Activated T-cell treated with anti-CD3 and anti-CD28 coated beads for 48 hours (primary cell): ENCODE measurements at places on chromosomes 3 and 15.
A peak's percentile ranks its signal among the peaks of the same experiment; 100 is the strongest.

DNA sequence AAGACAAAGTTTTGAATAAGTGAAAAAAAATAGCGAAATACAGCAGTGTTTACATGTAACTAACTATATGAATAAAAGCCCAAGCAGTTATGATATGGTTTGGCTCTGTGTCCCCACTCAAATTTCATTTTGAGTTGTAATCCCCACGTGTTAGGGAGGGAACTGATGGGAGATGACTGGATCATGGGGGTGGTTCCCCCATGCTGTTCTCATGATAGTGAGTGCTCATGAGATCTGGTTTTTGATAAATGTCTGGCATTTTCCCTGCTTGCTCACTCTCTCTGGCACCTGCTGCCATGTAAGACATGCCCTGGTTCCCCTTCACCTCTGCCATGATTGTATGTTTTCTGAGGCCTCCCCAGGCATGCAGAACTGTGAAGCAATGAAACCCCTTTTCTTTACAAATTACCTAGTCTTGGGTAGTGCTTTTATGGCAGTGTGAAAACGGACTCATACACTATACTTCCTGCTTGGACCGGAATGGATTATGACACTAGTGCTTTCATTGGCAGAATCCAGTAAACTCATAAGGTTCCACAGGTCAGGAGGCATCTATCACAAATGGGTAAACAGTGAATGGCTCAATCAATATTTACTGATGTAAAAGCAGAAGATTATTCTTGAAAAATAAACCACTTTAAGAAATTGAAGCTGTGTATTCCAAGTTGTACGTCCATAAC lies 192.1 kb downstream of the CBLB start:
- peak; percentile 44 for DNase-seq

GRCh38 chr3:4536260-4536659 lies 43.1 kb downstream of the ITPR1 start:
- no peak for DNase-seq

- DNase-seq: no peak
Observed at GRCh38 chr3:143653935-143654334, 194.3 kb downstream of the SLC9A9 start.

DNA sequence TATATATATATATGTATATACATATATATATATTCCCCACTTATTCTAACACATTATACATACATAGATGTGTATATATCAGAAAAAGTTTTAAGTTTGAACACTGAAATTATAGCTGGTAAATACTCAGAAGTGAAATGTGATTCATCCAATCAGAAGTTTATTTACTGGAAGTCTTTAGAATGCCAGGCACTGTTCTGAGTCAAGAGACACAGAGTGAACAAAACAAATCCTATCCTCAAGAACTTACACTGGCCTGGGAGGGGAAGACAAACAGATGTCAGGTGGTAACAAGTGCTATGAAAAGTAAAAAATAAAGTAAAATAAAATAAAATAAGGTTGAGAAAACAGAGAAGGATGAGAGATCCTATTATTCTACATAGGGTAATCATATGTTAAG lies 13.4 kb downstream of the DHX36 start:
- DNase-seq: no peak

DNA sequence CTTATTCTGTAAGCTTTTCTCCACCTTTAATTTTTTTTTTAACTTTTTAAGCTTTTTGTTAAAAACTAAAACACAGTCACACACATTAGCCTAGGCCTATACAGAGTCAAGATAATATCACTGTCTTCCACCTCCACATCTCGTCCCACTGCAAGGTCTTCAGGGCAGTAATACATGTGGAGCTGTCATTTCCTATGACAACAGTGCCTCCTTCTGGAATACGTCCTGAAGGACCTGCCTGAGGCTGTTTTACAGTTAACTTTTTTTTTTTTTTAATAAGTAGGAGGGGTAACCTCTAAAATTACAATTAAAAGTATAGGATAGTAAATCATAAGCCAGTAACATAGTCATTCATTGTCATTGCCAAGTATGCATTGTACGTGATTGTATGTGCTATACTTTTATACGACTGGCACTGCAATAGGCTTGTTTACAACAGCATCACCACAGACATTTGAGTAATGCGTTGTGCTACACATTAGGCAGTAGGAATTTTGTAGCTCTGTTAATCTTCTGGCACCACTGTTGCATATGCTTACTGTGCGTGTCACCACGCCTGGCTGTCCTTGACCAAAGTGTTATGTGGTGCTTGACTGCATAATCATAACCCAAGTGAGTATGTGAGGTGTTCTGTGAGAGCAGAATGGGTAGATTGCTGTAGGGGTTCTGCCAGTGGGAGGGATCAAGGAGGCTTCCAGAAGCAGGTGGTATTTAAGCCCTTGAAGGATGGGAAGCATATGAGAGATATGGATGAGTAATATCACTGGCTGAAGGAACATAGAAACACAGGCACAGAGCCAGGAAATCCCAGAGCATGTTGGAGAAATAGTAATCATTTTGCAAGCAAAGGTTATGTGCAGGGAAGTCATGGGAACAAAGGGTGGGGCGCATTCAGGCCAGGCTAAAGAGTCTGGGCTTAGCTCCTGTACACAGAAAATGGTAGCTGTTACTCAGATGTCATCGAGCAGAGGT lies 18.3 kb downstream of the FBXO22 start:
- DNase-seq: no peak

DNA sequence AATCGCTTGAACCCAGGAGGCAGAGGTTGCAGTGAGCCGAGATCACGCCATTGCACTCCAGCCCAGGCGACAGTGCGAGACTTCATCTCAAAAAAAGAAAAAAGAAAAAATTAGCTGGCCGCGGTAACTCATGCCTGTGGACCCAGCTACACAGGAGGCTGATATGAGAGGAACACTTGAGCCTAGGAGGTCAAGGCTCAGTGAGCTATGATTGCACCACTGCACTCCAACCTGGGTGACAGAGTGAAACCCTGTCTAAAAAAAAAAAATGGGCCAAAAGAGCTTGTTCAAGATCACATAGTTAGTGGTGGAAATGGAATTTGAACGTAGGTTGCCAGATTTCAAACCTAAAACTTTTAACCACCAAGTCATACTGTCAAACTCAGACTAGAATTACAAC lies 46.2 kb upstream of the PPP4R2 start:
- DNase-seq: no peak

DNA sequence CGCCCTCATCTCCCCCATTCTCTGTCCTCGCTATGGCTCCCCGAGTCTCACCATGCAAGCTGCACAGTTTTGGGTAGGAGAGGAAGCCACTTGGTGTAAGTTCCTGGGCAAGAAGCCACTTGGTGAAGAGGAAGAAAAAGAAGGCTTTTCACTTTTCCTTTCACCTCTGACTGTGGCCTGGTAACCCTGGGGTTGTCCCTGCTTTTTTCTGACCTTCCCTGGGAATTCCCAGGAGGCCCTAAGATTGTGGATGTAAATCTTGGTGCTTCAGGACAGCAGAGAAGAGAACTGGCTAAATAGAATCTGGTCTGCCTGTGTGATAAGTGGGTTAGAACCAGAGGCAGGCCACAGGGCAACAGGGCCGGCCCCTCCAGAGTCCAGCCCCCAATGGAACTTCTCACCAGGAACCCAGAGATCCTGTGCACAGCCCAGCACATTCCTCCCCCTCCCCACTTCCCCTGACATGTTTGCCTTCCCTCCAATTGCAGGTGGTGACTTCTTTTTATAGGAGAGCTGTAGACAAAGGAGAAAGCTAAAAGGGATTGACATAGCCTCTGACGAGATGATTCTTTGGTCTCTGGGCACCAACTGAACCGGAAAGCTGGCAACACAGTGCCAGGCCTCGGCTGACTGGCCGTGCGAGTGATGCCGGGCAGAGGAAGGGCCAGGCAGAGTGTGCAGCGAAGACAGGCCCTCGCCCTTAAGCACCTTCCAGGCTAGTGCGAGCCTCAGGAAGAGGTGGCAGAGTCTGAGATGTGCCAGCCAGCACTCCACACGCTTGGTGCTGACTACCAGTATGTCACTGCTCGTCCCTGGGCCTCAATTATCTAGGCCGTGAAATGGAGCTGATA lies 19.4 kb upstream of the SKOR1 start:
- no peak for DNase-seq

DNA sequence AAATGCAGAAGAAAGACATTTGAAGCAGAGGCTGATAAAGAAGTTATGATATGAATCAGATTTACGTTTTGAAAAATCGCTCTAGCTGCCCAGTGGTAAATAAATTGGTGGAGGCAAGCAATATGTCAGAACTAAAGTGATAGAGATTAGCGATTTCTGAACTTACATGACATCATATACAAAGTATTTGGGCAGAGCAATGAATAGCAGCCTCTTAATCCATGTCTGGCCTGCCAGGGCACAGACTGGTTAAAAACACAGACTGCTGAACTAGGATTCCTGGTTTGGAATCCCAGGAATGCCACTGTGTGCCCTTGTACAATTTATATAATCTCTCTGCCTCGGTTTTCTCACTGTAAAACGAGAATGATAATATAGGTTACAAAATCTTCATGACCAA lies 243.1 kb upstream of the SETMAR start:
- DNase-seq: no peak

DNA sequence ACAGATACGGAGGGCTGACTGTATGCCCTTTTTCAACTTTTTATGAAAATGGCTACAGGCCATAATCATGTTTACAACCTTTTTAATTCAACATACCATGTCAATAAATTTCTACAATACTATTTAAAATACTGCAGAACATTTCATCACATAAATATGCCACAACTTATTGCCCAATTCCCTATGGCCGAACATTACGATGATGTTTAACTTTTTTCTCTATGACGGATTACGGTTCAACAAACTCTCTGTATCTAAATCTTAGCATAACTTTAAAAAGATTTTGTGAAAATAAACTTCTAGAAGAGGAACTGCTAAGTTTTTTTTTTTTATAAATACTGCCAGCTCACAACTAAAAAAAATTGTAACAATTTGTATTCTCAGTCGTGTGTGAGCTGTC lies 220.4 kb downstream of the OSBPL10 start:
- no peak for DNase-seq

DNA sequence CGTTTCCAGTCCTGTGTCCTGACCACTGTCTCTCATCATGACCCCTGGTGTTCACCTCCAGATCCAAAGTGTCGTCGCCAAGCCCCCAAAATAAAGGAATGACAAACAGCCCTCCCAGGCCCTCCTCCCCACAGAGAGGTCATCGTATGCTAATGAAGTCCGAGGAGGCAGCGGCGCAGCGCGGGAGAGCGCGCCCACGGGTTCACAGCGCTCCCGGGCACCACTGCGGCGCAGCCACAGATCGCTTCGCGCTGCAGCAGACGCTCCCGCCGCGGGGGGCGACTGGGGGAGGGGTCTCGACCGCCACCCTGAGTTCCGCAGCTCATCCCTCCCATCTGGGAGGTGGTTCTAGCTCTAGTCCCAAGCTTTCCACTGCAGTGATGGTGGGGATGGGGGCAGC lies 1.3 kb downstream of the DGKG start:
- DNase-seq: no peak

GRCh38 chr15:70576696-70577095 lies 186.7 kb downstream of the UACA start:
- DNase-seq: no peak

GRCh38 chr15:26028086-26028740 lies 165.1 kb upstream of the ATP10A start:
- DNase-seq: no peak

- DNase-seq: no peak
Observed at GRCh38 chr3:87973906-87974305, 84.9 kb downstream of the CGGBP1 start.

DNA sequence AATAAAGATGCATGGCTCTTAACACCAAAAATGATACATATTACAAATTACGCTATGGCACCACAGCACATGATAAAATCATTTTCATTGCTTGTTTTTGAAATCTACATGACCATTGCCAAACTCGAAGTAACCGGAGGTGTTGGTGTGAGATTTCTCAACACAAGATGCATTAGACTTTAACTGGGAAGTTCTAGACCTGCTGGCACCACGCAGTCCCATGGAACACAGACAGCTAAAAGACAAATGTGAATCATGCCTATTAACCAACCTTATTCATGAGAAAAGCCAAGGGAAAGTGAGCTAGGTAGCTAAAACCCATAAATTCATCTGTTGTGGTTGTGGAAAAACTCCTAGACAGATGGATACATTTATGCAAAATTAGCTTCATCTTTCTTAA lies 595.4 kb downstream of the FOXP1 start:
- no peak for DNase-seq

GRCh38 chr3:64848822-64849221 lies 161.0 kb upstream of the ADAMTS9 start:
- DNase-seq: no peak

DNA sequence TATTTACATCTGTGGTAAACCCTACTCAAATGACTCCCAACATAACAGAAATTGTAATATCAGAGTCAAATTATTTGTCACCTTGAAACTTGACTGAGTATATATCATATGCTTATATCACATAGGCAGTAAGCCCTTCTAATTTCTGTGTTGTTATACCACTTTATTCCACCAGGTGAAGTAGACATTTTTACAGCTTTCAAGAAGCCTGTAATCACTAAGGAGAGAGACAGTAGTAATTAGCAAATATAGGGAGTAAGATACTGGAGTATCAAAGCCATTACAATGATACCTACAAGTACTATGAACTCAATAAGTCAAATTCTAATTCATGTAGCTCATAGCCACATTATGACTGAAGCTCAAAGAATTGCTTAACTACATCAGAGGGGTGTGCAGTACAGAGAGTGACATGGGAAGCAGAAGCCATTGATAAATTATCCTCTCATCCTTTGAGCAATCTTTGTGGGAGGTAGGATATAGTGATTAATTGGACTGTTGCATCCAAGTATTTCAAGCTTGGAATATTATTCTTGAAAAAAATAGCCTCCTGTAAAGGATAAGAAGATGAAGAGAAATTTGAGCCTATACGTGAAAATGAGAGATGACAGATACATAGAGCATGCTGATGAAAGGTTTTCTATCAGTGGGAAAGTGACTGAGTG lies 1005.9 kb downstream of the ZPLD1 start:
- no peak for DNase-seq

DNA sequence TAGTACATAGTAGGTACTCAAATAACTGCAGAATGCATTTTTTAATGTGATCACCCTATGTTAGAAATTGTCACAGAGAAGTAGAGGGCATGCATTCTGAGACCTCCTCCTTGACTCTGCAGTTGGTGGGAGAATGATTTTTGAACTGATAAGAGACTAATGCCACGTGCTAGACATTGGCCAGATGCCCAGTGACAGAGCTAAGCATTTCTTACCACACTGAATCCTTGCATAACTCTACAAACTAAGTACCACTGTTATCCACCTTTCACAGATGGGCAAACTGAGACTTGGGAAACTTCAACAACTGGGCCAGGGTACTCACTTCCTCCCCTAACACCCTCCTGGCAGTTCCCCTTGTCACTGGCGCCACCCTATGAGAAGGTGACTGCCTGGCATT lies 33.5 kb upstream of the SPATA12 start:
- no peak for DNase-seq

DNA sequence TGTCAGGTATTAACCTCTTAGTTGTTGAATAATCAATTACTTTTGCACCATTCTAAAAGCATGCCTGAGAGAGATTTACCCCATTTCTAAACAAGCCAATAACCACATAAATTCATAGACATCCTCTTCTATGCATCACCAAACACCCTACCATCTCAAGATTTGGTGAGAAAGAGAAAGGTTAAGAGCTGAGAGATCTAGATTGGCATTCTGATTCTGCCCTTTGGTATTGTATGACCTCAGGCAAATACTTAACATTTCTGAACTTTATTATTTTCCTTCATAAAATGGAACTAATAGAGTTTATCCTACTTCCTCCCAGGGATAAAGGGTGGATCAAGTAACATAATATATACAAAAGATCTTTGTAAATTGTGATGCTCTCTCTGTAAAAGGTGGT lies 146.5 kb upstream of the MME start:
- no peak for DNase-seq

GRCh38 chr3:50698269-50698668 lies 23.5 kb downstream of the DOCK3 start:
- no peak for DNase-seq
